ENCODE measurements at places on chromosomes 16 and 17.
A peak's percentile ranks its signal among the peaks of the same experiment; 100 is the strongest.

DNA sequence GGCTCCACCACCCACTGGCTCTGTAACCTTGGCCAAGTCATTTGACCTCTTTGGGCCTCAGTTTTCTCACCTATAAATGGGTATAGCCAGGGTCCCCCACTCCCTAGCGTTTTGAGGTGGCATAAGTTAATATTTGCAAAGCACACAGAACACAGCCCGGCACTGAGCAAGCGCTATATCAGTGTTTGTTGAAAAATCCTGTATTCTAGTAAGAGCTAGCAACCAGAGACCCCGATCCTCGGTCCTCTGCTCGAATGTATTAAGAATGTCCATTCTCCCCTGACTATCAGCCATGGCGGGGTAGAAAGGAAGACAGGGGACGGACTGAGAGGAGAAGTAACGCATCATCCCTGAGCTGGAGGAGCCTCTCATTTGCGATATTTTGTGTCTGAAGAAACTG, 131.2 kb downstream of the IRF8 start:
- DNase-seq = no peak

DNA sequence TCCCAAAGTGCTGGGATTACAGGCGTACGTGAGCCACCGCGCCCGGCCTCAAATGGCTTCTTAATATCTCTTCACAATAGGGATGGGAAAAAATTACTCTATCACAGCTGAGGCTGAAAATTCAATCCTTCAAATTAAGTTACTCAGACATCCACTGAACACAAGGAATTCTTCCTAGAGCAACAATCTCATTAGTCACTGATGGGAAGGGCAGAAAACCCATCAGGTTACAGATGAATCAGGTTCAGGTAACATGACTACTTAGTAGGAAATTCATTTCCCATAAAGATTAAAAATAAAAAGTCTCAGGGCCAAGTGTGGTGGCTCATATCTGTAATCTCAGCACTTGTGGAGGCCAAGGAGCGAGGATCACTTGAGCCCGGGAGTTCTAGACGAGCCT, 42.5 kb upstream of the ABR start:
- DNase-seq = no peak

- no peak for DNase-seq
These were observed 122.9 kb downstream of the SDK2 start for GRCh38 chr17:73521376-73521775.

GRCh38 chr16:28623172-28623711, 13.4 kb upstream of the SULT1A1 start:
- peak; percentile 54 for DNase-seq

DNA sequence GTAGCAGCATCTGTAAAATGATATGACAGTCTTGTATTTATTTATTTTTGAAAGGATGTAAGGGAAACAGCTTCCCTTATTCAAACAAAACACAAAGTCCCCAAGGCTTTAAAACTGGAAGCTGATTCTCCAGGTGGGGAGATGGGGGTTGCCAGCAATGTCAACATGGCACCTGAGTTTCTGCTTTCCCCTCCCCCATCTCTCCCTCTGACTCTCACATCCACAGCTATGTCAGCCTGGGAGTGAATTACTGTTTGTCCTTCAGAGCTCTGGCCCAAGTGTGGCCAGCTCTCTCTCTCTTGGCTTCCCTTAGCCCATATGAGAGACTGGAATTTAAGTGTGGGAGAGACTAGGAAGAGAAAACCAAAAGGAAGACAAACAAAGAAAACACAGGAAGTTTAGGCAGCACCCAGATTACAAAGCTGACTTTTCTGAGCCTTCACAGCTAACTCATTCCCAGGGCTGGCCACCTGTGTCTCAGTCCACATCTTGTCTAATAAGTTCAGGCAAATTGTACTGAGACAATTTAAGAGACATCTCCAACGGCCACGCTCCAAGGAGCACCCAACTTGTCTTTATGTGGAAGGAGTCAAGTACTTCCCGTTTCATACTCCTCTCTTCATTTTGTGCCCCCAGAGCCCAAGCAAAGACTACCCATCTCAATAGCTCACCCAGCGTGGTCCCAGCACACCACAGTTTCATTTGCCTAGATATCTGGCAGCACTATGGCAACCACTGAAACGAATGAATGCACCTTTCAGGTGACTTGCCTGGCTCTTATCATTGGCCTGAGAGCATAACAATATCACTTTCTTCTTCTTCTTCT, 69.2 kb downstream of the SOX9 start:
- DNase-seq = no peak

GRCh38 chr17:80759377-80759673, 214.7 kb downstream of the RPTOR start:
- no peak for DNase-seq

DNA sequence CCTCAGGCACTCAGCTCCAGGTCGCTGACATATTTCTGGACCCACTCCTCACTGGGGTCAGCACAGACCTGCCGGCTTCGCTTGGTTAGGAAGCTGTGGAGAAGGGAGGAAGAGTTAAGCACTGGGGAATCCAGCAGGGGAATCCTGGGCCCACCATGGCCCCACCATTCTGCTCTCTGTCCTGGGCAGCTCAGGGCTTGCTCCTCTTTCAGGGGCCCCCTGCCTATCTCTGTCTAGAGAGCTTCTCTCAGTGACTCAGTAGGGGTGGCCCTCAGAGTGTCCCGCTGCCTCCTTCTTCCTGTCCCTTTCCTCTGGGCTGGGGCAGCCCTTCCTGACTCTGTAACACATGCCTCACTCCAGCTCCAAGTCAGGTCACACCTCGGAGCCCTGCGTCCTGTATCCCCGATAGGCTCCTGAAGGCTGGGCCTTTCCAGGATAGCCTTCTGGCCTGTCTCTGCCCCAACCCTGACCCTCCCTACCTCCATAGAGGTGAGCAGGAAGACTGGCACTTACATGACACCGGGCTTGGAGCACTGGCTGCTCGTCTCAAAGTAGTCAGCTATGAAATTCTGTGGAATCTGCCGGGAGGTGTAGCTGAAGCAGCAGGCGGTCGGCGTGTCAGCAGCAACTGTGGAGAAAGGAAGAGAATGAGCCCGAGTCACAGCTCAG, 1.1 kb downstream of the CCL3 start:
- no peak for DNase-seq

DNA sequence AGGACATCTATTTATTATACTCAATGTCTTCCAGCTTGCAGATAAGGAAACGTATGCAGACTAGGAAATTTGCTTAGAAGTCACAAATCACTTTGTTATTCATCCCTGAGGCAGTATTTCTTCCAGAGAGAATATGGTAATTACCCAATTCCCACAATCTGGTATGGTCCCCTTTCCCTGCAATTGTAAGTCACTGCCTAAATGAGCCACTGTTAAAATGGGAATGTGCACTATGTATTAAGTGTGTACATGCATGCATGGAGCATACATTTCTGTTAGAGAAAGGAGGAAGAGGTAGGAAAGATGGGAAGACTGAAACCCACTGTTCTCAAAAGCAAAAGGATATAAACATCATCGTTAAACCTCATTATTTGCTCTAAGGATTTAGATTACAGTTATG, 10.0 kb downstream of the NUFIP2 start:
- DNase-seq = no peak

- no peak for DNase-seq
These were observed 712.8 kb downstream of the CDH8 start for GRCh38 chr16:61323456-61323855.

DNA sequence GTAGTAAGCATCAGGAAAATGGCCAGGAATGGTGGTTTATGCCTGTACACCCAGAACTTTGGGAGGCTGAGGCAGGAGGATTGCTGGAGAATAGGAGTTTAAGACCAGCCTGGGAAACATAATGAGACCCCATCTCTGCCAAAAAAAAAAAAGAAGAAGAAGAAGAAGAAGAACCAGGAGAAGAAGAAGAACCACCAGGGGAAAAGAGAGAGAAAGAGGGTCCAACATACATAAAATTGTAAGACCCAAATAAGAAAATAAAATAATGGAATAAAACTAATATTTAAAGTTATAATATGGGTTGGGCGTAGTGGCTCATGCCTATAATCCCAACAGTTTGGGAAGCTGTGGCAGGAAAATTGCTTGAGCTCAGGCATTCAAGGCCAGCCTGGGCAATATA, 408.4 kb downstream of the ZFHX3 start:
- no peak for DNase-seq

DNA sequence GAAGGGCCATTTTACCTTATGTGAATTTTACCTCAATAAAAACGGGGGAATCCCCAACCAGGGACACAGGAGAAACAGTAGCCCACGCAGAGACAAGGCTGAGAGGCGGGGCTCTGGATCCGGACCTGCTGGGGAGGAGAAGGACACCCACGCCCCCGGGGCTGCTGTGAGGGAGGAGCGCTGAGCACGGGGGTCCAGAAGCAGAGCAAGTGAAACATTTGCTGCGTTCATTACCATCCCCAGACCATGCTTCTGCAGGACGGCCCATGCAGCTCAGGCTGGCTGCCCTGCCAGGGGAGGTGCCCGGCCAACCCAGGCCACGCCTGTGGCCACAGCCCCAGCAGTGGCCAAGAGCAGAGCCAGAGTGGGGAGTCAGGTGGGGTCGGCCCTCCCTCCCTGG, 50.0 kb downstream of the KCNJ18 start:
- no peak for DNase-seq

DNA sequence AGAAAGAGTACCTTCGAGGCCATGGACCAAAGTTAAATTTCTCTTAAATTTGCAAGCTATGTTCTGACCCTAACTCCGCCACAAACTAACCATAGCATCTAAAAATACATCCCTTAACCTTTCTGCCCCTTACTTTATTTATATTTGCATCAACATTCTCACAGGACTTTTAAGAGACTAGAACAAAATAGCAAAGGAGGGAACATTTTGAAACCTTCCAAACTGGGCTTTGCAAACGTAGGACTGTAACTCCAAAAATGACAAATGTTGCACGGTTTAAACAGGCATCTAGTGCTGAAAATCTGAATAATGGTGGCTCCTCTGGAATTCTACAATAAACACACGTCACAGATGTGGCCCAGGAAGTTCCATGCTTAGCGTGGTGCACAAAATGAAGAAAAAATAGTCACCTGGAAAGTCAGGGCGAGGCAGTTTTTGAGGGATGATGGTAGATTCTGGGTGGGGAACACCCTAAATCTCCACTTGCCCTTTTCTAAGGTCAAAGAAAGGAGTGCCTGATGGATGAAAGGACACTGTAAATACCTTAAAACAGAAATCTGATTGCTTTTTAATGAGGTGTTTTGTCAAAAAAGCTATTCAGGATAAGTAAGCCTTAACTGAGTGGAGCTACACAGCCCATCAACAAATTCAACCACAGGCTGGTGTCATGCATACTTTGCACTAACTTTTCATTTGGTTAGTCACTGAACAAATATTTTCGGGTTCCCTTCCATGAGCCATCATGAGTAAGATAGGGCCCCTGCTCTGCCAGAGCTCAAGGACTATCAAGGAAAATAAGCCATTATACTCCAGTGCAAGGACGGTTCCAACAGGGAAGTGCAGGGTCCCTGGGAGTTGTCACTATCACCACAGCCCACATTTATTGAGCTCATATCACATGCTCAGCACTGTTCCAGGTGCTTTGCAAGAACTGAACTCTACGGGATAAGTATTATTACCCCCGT, 21.2 kb downstream of the ARHGAP17 start:
- no peak for DNase-seq

DNA sequence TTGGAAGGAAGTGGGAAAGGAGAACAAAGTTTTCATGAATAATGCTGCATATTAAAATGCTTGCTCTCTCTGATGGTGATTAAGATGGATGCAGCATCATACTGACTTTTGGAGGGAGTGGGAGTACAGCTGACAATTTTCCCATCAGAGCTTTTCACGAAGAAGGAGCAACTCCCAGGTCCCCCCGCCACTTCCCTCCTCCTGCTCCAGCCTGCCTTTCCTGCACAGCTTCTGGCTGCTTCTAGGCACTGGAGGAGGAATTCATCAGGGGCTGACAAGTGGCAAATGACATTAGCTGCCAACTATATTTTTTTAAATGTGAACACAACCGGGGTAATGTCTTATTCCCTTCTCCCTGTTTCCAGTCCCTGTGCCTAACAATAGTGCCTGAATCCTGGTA, 477.9 kb downstream of the SHISA9 start:
- no peak for DNase-seq

DNA sequence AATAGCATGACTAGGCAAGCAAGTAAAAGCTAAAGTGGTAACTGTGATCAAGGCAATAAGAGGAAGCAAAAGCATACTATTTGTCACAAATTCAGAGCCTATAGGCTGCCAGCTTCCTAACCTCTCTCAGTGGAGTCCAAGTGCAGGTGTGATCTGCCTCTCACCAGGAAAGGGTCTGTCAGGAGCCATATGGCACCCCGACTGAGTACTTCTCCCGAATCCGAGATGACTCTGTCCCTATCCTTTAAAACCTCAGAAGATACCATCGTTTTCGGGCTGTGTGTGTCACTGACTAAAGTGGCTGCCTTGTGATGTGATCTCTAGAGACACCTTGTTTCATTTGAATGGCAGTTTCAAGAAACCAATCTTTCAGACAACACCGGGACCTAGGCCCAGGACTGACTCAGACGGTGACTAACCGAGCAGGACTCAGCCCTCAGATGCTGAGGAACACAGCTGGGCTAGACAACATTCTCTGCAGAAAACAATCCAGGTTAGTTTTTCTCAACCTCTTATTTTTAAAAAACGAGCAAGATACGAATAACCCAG, 63.6 kb downstream of the SMG6 start:
- peak; percentile 28 for DNase-seq

DNA sequence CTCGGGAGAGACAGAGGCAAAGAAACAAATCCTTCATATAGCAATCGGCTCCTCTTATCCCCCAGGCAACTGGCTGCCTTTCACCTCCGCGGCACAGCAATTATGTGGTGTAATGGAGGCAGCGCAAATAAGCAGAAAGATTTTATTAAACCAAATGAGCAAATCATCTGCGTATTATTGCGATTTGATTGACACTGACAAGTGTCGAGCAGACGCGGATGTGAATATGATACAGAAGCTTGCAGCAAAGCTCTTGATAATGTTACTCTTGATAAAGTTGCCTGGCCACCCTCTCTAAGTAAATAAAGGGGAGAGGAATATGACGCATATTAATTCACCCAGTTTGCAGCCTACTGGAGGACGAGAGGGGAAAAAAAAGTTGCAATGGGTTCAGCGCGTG, 26.5 kb upstream of the AKTIP start:
- DNase-seq = no peak

DNA sequence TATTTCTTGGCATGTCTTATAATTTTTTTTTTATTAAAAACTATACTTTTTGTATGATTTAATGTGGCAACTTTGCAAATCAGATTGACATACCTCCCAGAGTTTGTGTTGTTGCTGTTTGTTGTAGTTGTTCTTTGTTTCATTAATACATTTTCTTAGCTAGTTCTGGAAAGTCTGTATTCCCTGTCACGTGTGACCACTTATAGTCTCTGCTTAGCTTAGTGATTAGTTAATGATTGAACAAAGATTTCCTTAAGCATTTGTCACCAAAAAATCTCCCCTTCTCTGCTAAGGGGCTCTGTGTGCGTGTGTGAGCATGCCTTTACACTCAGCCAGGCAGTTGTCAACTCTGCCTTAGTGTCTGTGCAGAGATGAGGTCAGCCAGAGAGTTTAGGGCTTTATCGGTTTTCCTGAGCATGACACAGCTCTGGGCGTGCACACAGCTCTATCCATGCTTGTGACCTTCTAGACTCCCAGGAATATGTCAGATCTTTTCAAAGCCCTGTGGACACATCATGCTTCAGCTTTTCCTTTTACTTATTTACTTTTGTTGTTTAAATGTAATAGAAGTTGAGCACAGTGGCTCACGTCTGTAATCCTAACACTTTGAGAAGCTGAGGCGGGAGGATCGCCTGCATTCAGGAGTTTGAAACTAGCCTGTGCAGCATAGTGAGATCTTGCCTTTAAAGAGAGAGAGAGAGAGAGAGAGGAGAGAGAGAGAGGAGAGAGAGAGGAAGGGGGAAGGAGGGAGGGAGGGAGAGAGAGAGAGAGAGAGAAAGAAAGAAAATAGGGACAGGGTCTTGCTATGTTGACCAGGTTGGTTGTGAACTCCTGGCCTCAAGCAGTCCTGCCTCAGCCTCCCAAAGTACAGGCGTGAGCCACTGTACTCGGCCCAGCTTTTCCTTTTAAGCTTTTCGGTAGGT, 21.9 kb downstream of the DNAI2 start:
- DNase-seq = no peak

Data from activated T-helper 1 cell treated with Interleukin-2 at 50 U/mL for 16 hours (primary cell).